ENCODE measurements at places on chromosomes 12 and 14.

- no peak for DNase-seq
- no peaks in the 10 kb centered on the region for H3K36me3 ChIP-seq
- no peaks in the 10 kb centered on the region for H3K4me1 ChIP-seq
- H3K4me3 ChIP-seq: no peak overlapping the region
Measured at GRCh38 chr12:23569356-23569755, 380.1 kb downstream of the SOX5 start.

DNA sequence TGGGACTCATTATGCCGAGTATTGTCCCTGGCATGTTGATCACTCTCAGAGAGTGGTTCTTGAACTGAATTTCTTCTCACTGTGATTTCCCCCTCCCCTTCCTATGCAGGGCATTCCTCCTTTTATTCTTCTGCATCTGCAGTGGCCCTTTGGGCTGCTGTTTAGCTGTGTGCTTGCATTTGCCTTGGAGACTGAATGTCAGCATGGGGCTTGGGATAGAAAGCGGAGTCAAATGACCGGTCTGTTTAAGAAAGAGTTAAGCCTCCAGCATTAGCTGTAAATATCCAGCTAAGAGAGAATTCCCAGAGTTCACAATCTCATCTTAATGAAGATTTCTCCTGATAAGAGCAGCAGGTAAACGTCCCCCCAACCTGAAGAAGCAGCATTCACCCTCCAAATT, 65.6 kb upstream of the RMST start:
- no peak for DNase-seq
- no peak overlapping the region for H3K27ac ChIP-seq
- H3K4me1 ChIP-seq: no peaks in the 10 kb centered on the region
- H3K27me3 ChIP-seq: no peaks in the 10 kb centered on the region
- H3K36me3 ChIP-seq: no peaks in the 10 kb centered on the region
- H3K4me3 ChIP-seq: no peak overlapping the region

DNA sequence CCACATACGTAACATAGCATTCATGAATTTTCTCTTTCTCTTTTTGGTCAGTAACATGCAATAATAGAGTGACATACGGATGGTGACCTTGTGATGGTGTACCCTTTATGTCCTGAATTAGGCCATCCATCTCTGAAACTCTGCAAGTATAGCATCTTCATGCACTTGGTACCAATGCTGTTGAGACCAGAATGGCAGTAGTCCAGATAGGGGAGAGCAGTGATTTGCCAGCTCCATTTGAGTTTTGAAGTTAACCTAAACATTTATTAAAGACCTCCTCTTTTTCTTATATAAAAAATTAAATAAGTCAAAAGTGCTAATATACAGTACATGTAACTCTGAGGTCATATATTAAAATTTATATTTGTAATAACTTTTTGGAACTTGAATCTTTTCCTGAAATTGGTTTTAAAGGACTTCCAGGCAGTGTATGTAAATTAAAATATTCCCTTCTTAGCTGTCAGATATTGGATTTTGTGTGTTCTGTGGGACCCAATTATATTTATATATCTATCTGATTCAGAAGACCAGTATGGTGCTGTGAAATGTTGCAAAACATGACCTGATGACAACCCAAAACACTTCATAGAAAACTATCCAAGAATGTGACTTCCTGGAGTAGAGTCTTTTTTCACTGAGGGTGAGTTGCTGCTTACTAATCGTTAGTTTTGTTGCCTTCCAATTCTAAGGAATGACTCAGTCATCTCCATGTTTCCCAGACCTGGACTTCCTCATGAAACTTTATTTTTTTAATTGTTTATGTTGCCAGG, 3.5 kb downstream of the ELK3 start:
- peak overlapping the region; percentile 88 for H3K27ac ChIP-seq
- DNase-seq: no peak
- no peaks in the 10 kb centered on the region for H3K27me3 ChIP-seq
- peaks cover 27% of the 10 kb centered on the region for H3K4me1 ChIP-seq
- peak overlapping the region; percentile 84 for H3K4me3 ChIP-seq
- H3K36me3 ChIP-seq: no peaks in the 10 kb centered on the region

DNA sequence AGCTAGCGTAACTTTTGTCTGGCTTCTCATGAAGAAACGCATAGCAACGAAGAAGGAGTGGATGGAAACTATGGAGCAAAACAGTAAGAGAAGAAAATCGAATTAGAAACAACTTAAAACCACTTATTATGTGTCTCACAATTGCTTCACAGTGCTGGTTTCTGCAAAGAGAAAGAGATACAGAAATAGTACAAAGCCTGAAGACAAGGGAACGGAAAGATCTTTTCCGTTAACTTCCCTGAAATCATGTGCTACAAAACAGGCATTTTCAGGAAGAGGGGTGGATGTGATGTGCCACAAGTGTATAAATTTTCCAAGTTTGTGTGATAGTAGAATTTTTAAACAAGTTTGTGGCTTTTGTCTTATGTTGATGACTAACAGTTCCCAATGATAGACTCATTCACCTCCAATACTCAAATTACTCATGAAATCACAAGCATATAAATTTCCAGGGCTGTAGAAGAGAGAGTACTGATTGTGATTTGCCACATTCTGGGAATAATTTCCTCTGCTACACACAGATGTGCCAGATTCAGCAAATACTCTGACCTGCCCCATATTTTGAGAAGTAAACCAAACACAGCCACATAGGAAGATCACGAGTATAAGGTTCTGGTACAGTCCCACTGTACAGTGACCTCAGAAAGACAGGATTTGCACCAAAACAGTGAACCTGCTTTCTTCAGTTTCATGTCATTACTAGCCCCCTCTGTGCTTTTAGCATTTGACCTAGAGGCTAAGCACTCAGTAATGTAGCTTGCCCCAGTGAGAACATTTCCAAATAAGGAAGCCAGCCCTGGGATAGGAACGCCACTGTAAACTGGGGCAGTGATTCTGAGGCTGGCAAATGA, 41.4 kb upstream of the PPFIA2 start:
- H3K4me1 ChIP-seq: peaks cover 13% of the 10 kb centered on the region
- no peaks in the 10 kb centered on the region for H3K27me3 ChIP-seq
- H3K27ac ChIP-seq: peak overlapping the region; percentile 53
- no peak for DNase-seq

GRCh38 chr12:78756936-78757335, 107.6 kb upstream of the SYT1 start:
- H3K4me1 ChIP-seq: no peaks in the 10 kb centered on the region
- H3K27me3 ChIP-seq: no peaks in the 10 kb centered on the region
- H3K36me3 ChIP-seq: no peaks in the 10 kb centered on the region
- no peak for DNase-seq
- H3K4me3 ChIP-seq: no peak overlapping the region

DNA sequence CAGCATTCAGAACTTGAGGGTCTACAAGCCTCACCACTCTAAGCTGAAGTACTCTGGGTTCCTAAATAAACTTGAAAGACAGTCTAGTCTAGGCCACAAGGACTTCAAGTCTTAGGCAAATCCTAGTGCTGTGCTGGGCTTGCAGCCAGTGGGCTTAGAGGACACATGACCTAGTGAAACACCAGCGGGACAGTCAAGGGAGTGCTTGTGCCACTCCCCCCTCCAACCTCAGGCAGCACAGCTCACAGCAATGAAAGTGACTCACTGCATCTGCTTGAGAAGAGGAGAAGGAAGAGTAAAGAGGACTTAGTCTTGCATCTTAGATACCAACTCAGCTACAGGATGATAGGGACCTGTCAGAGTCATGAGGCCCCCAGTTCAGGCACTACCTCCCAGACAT, 438.1 kb downstream of the IPO8 start:
- no peaks in the 10 kb centered on the region for H3K4me1 ChIP-seq
- H3K27me3 ChIP-seq: no peaks in the 10 kb centered on the region
- H3K36me3 ChIP-seq: no peaks in the 10 kb centered on the region

- no peaks in the 10 kb centered on the region for H3K36me3 ChIP-seq
- no peak for DNase-seq
- no peaks in the 10 kb centered on the region for H3K4me1 ChIP-seq
Measured at GRCh38 chr14:47917344-47917954, 242.0 kb upstream of the MDGA2 start.

DNA sequence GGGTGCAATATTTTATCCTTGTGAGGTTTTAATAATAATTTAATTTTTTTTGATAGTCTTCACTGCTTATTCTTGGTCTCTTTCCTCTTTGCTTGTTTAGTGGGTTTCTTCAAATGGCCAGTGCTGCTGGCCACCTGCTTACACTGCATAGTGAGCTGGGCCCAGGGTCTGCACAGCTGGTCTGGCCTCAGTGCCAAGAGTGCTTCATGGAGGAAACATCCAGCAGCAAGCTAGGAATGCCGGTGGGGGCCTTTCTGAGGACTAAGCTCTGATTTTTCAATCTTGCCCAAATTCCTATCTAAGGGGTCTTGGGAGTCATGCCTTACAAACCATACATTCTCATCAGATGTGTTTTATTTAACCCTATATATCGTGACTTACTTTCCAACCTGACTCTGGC, 13.3 kb upstream of the BDKRB2 start:
- DNase-seq: no peak
- H3K4me1 ChIP-seq: no peaks in the 10 kb centered on the region
- no peak overlapping the region for H3K27ac ChIP-seq
- H3K4me3 ChIP-seq: no peak overlapping the region
- H3K36me3 ChIP-seq: no peaks in the 10 kb centered on the region

DNA sequence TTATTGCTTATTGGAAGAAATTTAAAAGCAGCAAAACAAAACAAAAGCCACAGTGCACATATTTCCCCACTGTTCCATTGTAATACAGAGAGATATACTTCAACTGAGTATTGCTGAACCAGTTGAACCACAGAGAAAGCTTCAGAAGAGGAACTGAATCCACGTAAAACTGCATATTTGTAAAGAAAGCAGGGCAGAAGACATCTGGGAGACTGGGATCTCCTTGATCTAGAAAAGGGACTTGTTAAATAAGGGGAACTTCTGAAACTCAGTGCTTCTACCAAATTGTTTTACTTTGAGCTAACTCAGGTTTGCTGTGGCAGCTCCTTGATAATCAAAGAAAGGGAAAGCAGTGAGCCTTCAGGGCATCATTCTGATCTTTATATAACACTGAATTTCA, 411.1 kb upstream of the MDGA2 start:
- H3K27ac ChIP-seq: no peak overlapping the region
- no peak for DNase-seq
- no peaks in the 10 kb centered on the region for H3K27me3 ChIP-seq
- H3K4me1 ChIP-seq: no peaks in the 10 kb centered on the region
- H3K4me3 ChIP-seq: no peak overlapping the region

DNA sequence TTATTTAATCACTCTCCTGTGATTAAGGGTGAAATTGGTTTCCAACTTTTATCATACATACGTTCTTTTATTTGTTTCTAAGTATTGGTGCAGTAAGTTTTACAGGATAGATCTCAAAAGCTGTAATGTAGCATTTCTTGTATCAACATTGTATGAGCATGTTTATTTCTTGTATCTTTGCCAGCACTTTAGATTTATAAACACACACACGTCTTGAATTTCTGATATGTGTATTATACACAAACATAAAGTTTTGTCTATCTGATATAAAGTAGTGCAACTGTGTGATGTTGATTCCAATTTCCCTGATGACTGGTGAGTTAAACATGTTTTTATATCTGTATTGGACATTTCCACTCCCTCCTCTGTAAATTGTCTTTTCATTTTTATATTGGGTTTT, 134.7 kb downstream of the NOVA1 start:
- no peaks in the 10 kb centered on the region for H3K4me1 ChIP-seq
- no peak overlapping the region for H3K4me3 ChIP-seq
- H3K27ac ChIP-seq: no peak overlapping the region
- no peaks in the 10 kb centered on the region for H3K27me3 ChIP-seq
- no peak for DNase-seq

DNA sequence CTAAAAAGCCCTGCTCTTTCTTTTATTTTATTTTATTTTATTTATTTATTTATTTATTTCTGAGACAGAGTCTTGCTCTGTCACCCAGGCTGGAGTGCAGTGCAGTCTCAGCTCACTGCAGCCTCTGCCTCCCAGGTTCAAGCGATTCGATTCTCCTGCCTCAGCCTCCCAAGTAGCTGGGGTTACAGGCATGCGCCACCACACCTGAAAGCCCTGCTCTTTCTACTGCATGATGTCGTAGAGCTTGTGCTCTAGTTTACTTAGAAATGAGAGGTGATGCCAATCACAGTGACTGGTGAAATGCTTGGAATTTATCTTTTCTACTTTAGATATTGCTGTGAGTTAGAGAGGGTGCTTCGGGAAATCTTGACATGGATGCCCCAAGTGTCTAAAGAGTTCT, 54.5 kb downstream of the DAD1 start:
- no peaks in the 10 kb centered on the region for H3K36me3 ChIP-seq
- DNase-seq: no peak
- no peaks in the 10 kb centered on the region for H3K27me3 ChIP-seq
- H3K27ac ChIP-seq: no peak overlapping the region
- H3K4me3 ChIP-seq: no peak overlapping the region

GRCh38 chr14:67493092-67493717, 4.7 kb upstream of the TMEM229B start:
- no peak overlapping the region for H3K4me3 ChIP-seq
- no peaks in the 10 kb centered on the region for H3K36me3 ChIP-seq
- no peaks in the 10 kb centered on the region for H3K4me1 ChIP-seq
- no peak overlapping the region for H3K27ac ChIP-seq
- DNase-seq: no peak

DNA sequence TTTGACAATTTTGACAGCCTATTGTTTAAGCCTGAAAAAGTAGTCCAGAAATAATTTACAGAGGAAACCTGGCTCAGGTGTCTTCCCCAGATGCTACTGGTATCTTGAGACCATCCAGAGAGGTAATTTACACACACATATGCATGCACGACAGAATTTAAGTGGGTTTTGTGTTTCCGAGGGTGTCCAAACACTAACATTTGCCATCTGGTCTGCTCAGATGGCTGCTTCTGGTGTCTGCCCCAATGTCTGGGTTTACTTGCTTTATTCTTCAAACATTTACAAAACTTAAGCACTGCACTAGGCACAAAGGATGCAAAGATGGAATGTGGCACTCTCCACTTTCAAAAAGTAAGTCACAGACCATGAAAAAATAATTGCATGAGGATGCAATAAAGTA, 226.6 kb upstream of the EGLN3 start:
- peaks cover 20% of the 10 kb centered on the region for H3K4me1 ChIP-seq
- DNase-seq: no peak
- H3K36me3 ChIP-seq: no peaks in the 10 kb centered on the region
- no peak overlapping the region for H3K4me3 ChIP-seq
- no peak overlapping the region for H3K27ac ChIP-seq

GRCh38 chr14:103623883-103624482, 5.0 kb upstream of the KLC1 start:
- H3K36me3 ChIP-seq: no peaks in the 10 kb centered on the region
- no peaks in the 10 kb centered on the region for H3K27me3 ChIP-seq
- H3K4me1 ChIP-seq: peaks cover 35% of the 10 kb centered on the region
- no peak for DNase-seq
- H3K4me3 ChIP-seq: no peak overlapping the region

DNA sequence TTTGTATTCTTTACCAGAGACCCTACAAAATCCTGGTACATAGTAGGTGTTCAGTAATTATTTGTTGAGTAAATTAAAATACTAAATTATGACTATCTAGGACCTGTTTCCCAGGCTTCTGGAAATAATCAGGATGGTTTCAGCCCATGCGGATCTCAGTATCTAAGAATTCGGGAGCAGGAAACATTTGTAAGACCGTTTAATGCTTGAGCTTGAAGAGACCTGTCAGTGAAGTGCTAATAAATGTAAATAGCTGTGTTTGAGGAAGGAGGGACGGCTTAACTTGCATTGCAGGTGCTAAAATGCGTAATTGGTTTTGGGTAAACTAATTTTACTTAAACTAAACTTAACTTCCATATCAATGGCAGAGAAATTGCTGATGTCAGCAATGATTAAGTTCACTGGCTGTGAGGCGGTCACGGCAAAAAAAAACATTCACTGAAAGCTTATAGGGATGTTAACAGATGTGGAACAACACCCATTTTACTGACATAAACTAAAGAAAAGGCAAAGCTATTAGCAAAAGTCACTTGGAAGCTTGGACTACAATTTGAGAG, 28.6 kb upstream of the AEBP2 start:
- no peaks in the 10 kb centered on the region for H3K27me3 ChIP-seq
- peaks cover 45% of the 10 kb centered on the region for H3K4me1 ChIP-seq
- no peak overlapping the region for H3K4me3 ChIP-seq
- peak overlapping the region; percentile 74 for H3K27ac ChIP-seq
- H3K36me3 ChIP-seq: no peaks in the 10 kb centered on the region
- no peak for DNase-seq
